ENCODE measurements at places on chromosomes 6 and 20. TPM values are rescaled to one million over a fixed set of nuclear protein-coding genes. Genes with fewer than 3 reads are reported as not detected.

GRCh38 chr6:21931641-21932335 lies 338.2 kb downstream of the SOX4 start:
- H3K4me3 ChIP-seq = no peak overlapping the region
- H3K4me1 ChIP-seq = peaks cover 4% of the 10 kb centered on the region
- DNase-seq = no peak
- H3K36me3 ChIP-seq = peaks cover 6% of the 10 kb centered on the region
- no peaks in the 10 kb centered on the region for H3K27me3 ChIP-seq

DNA sequence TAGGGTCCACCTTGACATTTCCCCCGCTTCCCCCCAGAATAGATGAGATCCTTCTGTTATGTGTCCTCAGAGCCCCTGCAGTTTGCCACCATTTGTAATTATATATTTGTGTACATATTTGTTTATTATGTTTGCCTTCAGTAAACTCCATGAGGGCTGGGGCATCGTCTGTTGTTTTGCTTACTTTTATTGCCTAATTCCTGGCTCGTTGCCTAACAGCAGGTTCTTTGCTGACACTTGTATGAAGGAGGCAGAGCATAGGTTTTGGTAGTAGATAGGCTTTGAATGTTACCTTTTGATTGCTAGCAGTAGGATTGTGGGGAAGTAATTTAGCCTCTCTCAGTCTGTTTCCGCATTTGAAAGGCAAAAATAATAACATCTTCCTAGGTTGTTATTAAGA lies 9.9 kb downstream of the MAP3K4 start:
- peaks cover 6% of the 10 kb centered on the region for H3K36me3 ChIP-seq
- no peaks in the 10 kb centered on the region for H3K27me3 ChIP-seq
- no peak overlapping the region for H3K4me3 ChIP-seq
- no peak overlapping the region for H3K27ac ChIP-seq
- peaks cover 29% of the 10 kb centered on the region for H3K4me1 ChIP-seq
- no peak for DNase-seq

The BPIFB4 gene
- not detected for total RNA-seq

The DEFB113 gene
- not detected for total RNA-seq

GRCh38 chr6:39566456-39566855 lies 158.8 kb downstream of the KIF6 start:
- peaks cover 5% of the 10 kb centered on the region for H3K27me3 ChIP-seq
- H3K4me1 ChIP-seq = no peaks in the 10 kb centered on the region
- H3K36me3 ChIP-seq = no peaks in the 10 kb centered on the region
- no peak overlapping the region for H3K27ac ChIP-seq
- DNase-seq = no peak

DNA sequence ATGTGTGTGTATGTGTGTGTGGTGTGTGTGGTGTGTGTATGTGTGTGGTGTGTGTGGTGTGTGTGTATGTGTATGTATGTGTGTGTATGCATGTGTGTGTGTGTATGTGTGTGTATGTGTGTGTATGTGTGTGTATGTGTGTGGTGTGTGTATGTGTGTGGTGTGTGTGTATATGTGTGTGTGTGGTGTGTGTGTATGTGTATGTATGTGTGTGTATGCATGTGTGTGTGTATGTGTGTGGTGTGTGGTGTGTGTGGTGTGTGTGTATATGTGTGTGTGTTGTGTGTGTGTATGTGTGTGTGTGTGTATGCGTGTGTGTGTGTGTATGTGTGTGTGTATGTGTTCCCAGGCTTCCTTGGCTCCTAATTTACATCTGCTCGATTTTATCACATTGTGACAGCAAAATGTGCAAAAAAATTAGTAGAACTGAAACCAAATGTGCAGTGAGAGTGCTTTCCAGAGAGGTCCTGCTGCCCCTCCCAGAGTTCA lies 234.5 kb downstream of the BMP7 start:
- no peak overlapping the region for H3K4me3 ChIP-seq
- no peak for DNase-seq
- H3K27ac ChIP-seq = no peak overlapping the region
- no peaks in the 10 kb centered on the region for H3K36me3 ChIP-seq

- no peak overlapping the region for H3K4me3 ChIP-seq
- H3K27me3 ChIP-seq = no peaks in the 10 kb centered on the region
- H3K27ac ChIP-seq = no peak overlapping the region
- no peak for DNase-seq
- H3K36me3 ChIP-seq = peaks cover 11% of the 10 kb centered on the region
- H3K4me1 ChIP-seq = peaks cover 5% of the 10 kb centered on the region
Observed at GRCh38 chr20:10595985-10596384, 77.8 kb downstream of the JAG1 start.

GRCh38 chr20:44481719-44482416 lies 6.2 kb downstream of the TTPAL start:
- no peaks in the 10 kb centered on the region for H3K27me3 ChIP-seq
- H3K4me3 ChIP-seq = no peak overlapping the region
- H3K36me3 ChIP-seq = peaks cover 28% of the 10 kb centered on the region
- peaks cover 12% of the 10 kb centered on the region for H3K4me1 ChIP-seq
- no peak overlapping the region for H3K27ac ChIP-seq

DNA sequence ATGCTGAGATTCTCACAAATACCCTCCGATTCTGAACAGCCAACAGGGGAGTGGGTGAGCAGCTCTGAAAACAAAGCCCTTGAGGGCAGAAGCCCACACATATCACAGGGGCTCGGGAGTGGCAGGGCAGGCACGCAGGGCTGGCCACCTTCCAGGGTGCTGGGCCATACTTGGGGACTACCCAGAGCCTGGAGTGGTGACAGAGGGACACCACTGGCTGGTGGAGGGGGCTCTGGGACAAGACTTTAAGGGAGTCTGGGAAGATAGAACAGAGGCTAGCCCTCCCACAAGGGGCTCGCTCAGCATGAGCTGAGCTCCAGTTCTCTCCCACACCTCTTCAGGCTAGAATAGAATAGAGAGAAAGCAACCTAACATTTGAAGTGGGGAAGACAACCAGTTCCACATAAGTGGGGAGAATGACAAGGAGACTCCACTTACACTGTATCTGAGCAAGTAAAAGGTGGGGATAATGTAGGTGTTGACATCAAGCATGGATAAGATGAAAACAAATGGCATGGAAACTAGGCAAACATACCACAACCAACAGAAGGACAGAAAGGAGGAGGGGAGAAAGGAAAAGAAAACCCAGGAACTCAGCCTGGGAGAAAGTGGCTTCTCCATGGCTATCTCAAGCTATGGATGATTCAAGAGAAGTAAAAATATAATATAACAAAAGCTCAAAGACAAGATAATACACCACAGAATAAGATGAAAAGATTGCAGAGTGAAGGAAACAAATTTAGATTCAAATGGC lies 7.0 kb downstream of the PPIL1 start:
- H3K4me3 ChIP-seq = no peak overlapping the region
- peaks cover 53% of the 10 kb centered on the region for H3K4me1 ChIP-seq
- no peak overlapping the region for H3K27ac ChIP-seq
